ENCODE measurements at places on chromosomes 16 and 17. TPM values are rescaled to one million over a fixed set of nuclear protein-coding genes. Genes with fewer than 3 reads are reported as not detected.
A peak's percentile ranks its signal among the peaks of the same experiment; 100 is the strongest.

- no peak for DNase-seq
Measured at GRCh38 chr17:2854143-2855055, 58.2 kb downstream of the RAP1GAP2 start.

GRCh38 chr16:9713156-9713555 is 469.1 kb downstream of the GRIN2A start:
- DNase-seq = no peak

DNA sequence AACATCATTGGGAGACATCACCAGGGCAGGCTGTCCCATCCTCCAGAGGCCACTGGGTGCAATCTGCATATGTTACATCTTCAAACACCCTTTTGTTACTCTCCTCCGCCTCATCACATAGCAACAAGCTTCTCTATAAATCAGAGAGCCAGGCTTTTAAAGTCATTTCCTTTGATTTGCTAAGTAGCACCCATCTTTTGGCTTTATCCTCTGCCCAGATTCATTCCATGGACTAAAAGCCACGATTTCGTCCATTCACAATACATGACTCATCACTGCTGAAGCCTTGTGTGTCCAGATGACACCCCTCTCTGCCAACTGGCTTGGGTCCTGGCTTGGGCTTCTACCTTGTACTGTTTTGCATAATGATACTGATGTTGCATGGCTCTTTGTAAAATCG is 2.0 kb upstream of the KRT38 start:
- no peak for DNase-seq

- DNase-seq = no peak
Measured at GRCh38 chr16:8751481-8752311, 45.7 kb downstream of the TMEM186 start.

GRCh38 chr17:57940653-57941329 is 14.4 kb downstream of the CUEDC1 start:
- DNase-seq = no peak

GRCh38 chr17:78132084-78132676 is 1.6 kb downstream of the TMC8 start:
- DNase-seq = no peak

DNA sequence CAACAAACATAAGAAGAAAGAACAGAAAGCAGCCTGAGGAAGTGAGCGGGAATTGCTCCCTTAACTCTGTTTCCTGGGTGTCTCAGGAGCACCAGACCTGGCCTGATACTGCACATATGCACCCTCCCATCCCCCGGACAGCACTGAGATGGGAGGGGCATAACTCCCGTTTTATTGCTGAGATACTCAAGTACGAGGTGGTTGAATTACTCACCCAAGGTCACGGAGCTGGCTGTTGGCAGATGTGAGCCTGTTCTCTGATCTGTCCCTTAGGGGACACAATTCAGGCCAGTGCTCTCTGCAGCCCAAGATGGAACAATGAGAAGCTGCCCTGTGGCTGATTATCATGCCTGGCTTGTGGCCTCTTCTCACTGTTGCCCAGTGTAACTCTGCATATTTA is 9.1 kb upstream of the MED9 start:
- no peak for DNase-seq

DNA sequence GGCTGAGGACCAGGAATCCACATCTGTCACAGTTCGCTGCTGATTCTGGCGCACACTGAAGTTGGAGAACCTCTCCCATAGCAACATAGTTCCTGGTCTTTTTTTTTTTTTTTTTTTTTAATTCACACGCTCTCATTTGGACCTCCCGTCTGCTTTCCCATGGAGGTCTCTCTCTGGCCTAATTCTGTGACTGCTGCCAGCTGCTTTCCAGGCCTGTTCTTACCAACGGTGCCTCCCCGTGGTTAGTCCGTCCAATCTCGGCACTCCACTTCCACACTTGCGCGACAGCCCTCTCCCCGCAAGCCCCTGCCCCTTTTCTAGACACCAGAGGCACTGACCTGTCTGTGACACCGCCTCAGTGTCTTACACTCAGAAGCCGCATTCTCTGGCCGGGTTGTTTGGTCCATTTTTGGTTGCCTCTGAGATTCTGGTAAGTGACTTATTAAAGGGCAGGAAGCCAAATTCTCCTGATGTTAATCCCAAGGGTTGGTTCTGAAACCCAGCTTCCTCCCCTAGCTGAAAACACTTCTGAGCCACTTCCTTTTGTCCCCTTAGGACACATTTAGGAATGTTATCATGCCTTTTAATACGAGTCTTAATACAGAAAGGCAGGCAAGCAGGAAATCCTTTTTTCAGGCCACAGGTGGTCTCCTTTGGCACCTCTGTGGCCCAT is 1.1 kb upstream of the AKTIP start:
- DNase-seq = no peak

DNA sequence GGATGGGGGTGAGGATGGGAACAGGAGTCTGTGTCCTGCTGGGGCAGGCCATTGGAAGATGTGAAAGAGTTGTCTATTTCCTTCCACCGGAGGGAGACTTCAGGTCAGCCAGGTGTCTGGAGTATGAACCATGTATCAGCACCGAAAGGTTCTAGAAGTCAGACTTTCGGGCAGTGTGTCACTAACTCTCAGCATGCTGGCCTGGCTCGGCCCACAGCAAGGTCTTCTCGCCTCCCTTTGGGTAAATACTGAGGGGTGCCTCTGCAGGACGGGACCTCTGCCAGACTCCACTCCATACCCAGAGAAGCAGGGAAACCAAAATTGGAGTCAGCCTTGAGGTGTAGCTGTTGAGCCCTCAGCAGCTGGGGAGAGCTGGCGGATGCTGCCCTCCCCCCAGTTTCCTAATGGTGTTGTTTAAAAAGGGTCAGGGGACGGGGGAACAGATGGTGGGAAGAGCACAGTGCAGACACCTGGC is 507 bp downstream of the CIITA start:
- DNase-seq = no peak

GRCh38 chr17:58300336-58300735 is 19.6 kb upstream of the MPO start:
- peak; percentile 64 for DNase-seq

- DNase-seq = no peak
Measured at GRCh38 chr16:510066-510825, 17.3 kb upstream of the CAPN15 start.

DNA sequence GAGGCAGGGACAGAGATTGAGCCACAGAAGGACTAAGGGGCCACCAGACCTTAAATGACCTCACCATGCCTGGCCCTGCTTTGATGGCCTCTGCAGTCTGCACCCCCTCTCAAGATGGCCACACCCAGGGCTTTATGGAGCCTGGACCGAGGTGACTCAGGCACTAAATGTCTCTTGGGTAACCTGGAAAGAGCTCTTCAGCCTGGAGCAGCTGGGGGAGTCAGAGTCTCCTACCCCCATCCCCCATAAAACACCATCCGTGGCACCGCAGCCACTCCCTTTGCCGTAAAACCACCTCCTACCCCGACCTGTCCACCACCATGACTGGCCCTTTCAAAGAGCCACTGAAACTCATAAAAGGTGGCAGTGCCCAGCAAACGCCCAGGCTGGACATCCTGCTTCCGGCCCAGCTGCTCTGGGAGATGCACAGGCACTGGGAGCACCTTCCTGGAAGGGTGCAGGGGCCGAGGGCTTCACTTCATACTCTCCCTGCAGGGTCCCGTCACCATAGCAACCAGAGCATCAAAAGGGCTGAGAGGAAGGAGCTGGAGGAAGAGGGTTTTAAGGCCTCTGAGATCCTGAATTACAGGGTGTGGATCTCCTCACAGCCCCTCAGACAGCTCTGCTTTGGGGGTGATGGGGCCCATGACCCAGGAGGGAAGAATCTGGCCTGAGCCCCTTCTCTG is 22.3 kb downstream of the FOXN1 start:
- no peak for DNase-seq

GRCh38 chr17:64240261-64240740 is 22.8 kb downstream of the TEX2 start:
- no peak for DNase-seq

DNA sequence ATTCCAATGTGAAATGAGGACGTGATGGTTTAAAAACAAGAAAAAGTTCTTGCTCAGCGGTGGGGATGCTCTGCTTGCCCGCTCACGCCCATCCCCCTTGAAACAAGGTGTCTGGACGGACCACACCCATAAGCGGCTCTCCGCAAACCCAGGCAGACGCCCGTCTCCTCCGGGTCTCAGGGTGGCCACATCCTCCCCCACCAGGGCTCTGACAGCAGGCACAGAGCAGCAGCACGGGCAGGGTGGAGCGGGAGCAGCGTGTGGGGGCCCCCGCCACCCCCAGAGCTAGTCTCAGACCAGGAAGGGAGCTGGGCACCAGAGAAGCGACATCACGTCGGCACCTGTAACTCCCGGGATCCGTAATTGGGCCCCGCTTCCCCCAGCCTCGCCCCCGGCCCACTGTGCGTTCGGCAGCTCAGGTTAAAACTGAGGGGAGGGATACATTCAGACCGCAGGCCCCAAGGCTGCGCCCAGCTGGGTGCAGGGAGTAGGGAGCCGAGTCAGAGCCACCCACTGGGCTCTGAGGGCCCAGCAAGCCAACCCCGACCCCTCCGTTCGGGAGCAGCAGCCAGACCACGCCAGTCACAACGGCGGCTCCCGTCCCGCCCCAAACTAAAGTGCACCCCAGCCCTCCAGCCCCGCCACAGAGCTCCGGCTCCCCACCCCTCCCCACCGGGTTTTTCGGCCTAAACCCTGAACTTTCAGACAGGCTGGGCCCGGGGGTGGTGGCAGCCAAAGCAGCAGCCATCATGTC is 22.0 kb downstream of the CLUH start:
- DNase-seq = peak; percentile 82

GRCh38 chr17:17745476-17746455 is 64.5 kb downstream of the RAI1 start:
- DNase-seq = no peak

GRCh38 chr16:58016840-58017446 is 8.6 kb upstream of the MMP15 start:
- no peak for DNase-seq

GRCh38 chr17:45090711-45091110 is 29.6 kb downstream of the NMT1 start:
- DNase-seq = no peak

GRCh38 chr17:31058976-31059375 is 35.8 kb upstream of the NF1 start:
- DNase-seq = no peak

DNA sequence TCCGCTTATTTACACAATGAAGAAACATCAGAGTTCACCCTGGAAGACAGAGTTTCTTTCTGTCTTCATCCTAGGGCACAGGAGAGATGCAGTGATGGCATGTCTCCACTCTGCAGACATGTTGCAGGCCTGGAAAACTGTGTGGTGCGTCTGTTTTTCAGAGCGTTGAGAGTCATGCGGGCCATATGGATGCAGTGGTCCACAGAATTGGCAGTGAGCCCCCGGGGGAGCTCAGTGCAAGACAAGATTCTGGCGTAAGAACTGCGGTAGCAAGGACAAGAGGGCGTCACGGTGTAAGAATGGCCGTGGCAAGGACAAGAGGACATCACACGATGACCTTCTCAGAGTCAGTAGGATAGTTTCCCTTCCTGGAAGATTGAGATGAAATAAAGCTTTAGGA is 654.0 kb downstream of the MAF start:
- no peak for DNase-seq

GRCh38 chr17:60352071-60352470 is 39.9 kb downstream of the USP32 start:
- DNase-seq = no peak

DNA sequence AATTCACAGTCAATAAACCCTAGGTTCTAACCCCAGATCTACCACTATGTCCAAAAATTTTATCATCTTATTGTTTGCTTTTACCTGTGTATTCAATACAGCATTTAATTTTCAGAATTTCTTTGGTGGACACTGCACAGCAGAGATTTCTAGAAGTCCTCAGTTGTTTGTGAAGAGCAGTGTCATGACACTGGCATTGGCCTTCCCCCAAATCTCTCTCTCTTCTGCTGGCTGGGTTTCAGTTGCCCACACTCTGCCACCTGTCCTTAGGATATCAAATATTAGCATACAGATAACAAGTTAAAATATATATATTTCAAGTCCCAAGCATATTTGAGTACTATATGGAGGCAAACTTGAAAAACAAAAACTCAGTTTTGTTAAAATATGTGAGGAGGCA is 2.0 kb upstream of the THUMPD1 start:
- no peak for DNase-seq

- DNase-seq = no peak
Measured at GRCh38 chr16:27547134-27547533, 2.6 kb downstream of the GTF3C1 start.

GRCh38 chr16:4693956-4694641 is 737 bp downstream of the NUDT16L1 start:
- no peak for DNase-seq

GRCh38 chr16:66476328-66477027 is 49.4 kb downstream of the BEAN1 start:
- DNase-seq = peak; percentile 60

DNA sequence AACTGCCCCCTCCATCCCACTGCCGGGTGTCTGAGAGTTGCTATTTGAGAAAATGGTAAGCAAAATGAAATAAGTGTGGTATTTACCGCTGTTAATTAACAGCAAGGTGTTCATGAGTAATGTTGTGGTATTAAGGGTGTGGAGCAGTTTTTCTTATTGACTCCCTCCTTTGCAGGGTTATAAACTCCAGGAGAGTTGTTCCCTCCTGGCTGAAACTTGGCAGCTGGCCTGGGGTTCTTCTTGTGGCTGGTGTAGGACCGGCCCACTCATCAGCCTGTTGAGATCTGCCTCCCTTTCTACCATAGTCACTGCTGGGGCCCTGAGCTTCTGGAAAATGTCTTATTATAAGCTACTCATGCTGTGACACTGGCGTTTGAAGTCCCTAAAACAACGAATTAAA is 128.6 kb downstream of the SOX9 start:
- no peak for DNase-seq

DNA sequence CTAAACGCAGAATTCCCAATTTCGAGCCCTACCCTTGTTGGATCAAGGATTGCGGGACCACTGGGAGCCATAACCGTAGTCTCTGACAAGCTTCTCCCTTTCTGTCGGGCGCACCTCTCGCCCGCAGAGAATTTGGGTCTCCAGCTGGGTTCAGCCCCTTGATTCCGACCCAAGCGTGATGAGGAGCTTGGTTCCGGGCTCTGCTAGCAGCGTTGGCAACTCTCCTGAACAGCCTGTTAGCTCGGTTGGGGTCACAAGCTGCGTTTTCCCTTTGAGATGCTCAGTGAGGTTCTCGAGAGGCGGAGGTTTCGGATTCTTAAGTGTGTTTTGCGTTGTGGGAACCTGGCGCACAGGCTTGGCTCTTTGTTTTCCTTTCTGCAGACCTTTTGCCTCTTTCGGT is 655 bp downstream of the ATXN1L start:
- no peak for DNase-seq

PITPNM3 gene
- total RNA-seq = 0.94 TPM

WIPF2 gene
- total RNA-seq = 28.3 TPM

TMEM100 gene
- total RNA-seq = 3.4 TPM

ACAP1 gene
- total RNA-seq = 4.2 TPM

USP7 gene
- 81.6 TPM for total RNA-seq

LGALS3BP gene
- 439 TPM for total RNA-seq

KRTAP1-5 gene
- not detected for total RNA-seq

KRT28 gene
- not detected for total RNA-seq

ST6GALNAC2 gene
- 1.9 TPM for total RNA-seq

BCKDK gene
- total RNA-seq = 38.8 TPM

SLC35G6 gene
- not detected for total RNA-seq

KRT16 gene
- total RNA-seq = 1.4 TPM

RIPOR1 gene
- total RNA-seq = 75.0 TPM

ABCC6 gene
- 2.1 TPM for total RNA-seq

SLC52A1 gene
- total RNA-seq = not detected

HOXB13 gene
- not detected for total RNA-seq

MRPS34 gene
- 70.9 TPM for total RNA-seq

CPHXL2 gene
- total RNA-seq = not detected
